CD4-positive, alpha-beta T cell (primary cell): ENCODE measurements at places on chromosomes 7 and 10. TPM values are rescaled to one million over a fixed set of nuclear protein-coding genes. Genes with fewer than 3 reads are reported as not detected.

- no peaks in the 10 kb centered on the region for H3K27me3 ChIP-seq
- no peak for DNase-seq
- H3K27ac ChIP-seq = no peak overlapping the region
- no peaks in the 10 kb centered on the region for H3K4me1 ChIP-seq
These were observed 257.9 kb downstream of the FGFR2 start for GRCh38 chr10:121340271-121340831.

TMEM178B gene
- not detected for total RNA-seq

GRCh38 chr7:107879400-107880035, 11.5 kb upstream of the DLD start:
- peaks cover 4% of the 10 kb centered on the region for H3K4me1 ChIP-seq
- H3K27me3 ChIP-seq = no peaks in the 10 kb centered on the region
- no peak overlapping the region for H3K27ac ChIP-seq
- DNase-seq = peak; percentile 9

OPALIN gene
- total RNA-seq = not detected

RBM33 gene
- total RNA-seq = 184 TPM

GRCh38 chr7:124667312-124668153, 98.1 kb downstream of the GPR37 start:
- H3K36me3 ChIP-seq = no peaks in the 10 kb centered on the region
- H3K4me3 ChIP-seq = no peak overlapping the region

ABHD11 gene
- 11.5 TPM for total RNA-seq

- DNase-seq = no peak
- H3K27me3 ChIP-seq = no peaks in the 10 kb centered on the region
- H3K27ac ChIP-seq = no peak overlapping the region
- no peaks in the 10 kb centered on the region for H3K4me1 ChIP-seq
These were observed 37.4 kb downstream of the DNAJC9 start for GRCh38 chr10:73209705-73210104.

SORCS1 gene
- not detected for total RNA-seq

DNA sequence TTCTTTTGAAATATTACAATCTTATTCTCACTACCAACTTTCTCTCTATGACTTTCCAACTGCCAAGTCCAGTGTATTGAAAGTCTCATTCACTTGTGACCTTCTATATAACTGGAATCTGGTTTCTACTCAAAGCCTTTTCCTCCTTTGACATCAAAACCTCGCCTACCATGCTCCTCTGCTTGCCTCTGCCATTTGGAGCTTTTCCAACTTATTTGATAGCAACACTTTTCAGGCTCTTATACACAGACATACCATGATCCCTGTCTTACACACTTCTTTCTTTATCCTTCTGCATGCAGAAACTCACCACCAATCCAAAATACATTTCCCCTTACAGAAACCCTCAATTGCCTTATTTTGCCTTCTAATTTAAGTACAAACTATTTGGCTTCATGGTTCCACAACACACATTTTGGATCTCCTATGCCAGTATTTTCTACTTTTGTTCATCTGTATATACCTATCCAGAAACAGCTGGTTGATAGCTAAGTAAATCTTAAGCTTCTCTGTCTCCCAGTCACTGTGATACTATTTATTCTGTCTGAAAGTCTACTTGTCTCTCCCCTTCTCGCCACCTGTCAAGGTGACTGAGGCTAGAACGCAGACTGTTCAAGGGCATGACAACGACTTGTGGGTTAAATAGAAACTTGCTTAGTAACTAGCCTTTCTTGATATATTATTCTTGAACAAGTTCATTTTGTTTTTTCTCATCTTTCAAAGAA, 22.4 kb downstream of the GNG11 start:
- H3K27me3 ChIP-seq = peaks cover 4% of the 10 kb centered on the region
- no peaks in the 10 kb centered on the region for H3K4me1 ChIP-seq
- no peak overlapping the region for H3K4me3 ChIP-seq
- no peaks in the 10 kb centered on the region for H3K36me3 ChIP-seq
- H3K27ac ChIP-seq = no peak overlapping the region
- DNase-seq = no peak
